ENCODE measurements at places on chromosomes 6 and 20.

- DNase-seq: no peak
Observed at GRCh38 chr6:149895048-149895590, 2.8 kb downstream of the RAET1E start.

DNA sequence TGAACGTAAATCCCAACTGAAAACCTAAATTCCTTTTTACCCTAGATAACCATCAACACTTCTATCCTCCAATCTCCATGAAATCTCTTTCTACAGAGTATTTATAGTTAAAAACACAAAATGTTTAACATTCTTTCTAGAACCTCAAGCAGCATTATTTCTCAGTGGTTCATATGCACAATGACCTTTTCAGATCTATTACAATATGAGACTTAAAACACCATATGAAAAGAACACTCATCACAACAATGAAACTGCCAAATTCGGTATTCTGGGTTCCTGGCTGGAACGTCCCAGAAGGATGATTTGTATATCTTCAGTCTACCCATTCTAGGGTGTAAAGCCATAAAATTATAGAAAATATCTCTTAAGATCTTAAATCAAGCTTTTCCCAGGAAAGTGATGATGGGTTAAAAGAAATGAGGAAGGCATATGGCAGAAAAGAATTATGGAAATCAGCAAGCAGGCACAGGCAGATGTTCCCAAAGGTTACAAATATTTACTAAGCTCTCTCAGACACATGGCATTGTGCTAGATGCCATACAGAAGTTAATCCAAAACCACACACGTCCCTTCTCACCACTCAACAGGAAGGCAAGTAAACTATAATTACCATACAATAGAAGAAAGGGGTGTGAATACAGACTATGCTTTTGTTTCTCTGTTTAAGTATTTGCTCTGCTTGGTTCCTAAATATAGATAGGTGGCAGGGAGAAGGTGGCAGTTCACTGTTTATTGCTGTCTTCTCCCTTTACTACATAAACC, 118.0 kb downstream of the CHD6 start:
- DNase-seq: no peak

DNA sequence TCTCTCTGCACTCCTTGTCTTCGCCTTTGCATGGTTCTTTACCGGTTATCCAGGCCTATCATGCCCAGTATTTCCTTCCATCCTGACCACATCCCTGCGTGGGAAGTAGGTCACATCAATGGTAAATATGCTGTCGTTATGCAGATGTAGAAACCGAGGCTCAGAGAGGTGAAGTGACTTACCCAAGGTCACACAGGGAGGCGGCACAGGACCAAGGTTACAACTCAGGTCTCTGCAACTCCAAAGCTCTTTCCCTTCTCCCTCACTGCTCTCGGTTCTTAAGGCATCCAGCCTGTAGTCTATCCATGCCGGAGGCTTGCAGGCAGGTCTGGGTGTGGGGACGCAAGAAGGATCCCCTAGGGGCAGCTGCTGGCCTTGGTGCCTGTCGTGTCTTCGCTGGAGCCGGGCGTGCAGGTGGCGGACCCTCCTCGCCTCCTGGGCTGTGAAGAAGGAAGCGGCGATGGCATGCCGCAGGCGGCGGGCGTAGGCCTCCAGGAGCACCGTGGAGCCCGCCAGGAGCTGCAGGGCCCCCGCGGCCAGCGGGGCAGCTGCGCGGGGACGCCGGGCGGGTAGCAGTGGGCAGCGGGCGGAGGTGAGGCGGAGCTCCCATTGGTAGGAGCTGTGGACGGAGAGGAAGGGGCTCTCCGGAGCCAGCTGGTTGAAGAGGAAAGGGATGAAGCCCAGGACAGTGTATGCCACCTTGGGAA, 9.1 kb downstream of the OCSTAMP start:
- no peak for DNase-seq

DNA sequence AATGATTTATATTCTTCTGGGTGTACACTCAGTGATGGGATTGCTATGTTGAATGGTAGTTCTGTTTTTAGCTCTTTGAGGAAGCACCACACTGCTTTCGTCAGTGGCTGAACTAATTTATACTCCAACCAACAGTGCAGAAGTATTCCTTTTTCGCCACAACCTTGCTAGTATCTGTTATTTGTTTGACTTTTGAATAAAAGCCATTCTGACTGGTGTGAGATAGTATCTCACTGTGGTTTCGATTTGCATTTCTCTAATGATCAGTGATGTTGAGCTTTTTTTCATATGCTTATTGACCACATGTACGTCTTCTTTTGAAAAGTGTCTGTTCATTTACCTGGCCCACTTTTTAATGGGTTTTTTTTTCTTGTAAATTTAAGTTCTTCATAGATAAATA, 583.8 kb upstream of the ARID1B start:
- DNase-seq: no peak

GRCh38 chr6:56434606-56435005, 187.2 kb upstream of the COL21A1 start:
- DNase-seq: no peak

DNA sequence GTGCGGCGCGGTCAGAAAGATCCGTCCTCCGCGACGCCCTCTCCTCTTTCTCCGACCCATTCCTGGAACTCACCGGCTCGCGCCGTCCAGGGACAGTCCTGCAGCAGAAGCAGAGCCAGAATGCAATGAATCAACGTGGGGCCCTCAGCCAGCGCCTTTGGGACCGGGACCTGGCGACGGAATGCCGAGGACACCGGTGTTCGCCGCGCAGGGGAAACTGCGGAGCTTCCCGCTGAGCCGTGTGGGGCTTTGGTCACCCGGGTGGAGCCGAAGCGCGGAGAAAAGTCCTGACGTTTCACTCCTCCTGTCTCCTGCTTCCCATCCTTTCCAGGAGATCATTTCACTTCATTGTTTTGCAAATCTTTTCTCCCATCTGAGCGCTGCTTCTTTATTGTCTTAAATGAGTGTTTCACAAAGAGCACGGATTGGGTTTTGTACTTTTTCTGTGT, 26.5 kb downstream of the ULBP1 start:
- no peak for DNase-seq
